ENCODE measurements at places on chromosomes 7 and 10. TPM values are rescaled to one million over a fixed set of nuclear protein-coding genes. Genes with fewer than 3 reads are reported as not detected.

CPEB3 gene
- polyA plus RNA-seq = 2.3 TPM

HOXA5 gene
- polyA plus RNA-seq = 19.4 TPM

DNA sequence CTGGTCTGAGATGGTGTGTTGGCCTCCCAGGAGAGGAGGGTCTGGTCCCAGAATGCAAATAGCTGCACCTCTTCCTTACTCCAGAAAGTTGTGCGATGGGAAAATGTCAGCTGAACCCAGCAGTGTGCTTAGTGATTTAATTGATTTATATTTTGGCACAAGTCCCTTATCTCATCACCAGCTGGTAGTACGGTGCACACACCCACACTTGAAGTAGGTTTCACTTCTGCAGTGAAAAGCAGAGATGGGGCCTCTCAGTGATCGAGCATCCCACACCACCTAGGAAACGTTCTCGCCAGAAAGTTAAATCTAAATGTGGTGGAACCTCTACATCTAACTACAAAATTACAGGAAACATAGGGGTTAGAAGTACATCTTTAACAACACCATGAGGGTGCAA is 80.4 kb downstream of the UBE3C start:
- no peak for DNase-seq

GRCh38 chr10:117175215-117175900 is 21.9 kb upstream of the KCNK18 start:
- peak; percentile 28 for DNase-seq

DNA sequence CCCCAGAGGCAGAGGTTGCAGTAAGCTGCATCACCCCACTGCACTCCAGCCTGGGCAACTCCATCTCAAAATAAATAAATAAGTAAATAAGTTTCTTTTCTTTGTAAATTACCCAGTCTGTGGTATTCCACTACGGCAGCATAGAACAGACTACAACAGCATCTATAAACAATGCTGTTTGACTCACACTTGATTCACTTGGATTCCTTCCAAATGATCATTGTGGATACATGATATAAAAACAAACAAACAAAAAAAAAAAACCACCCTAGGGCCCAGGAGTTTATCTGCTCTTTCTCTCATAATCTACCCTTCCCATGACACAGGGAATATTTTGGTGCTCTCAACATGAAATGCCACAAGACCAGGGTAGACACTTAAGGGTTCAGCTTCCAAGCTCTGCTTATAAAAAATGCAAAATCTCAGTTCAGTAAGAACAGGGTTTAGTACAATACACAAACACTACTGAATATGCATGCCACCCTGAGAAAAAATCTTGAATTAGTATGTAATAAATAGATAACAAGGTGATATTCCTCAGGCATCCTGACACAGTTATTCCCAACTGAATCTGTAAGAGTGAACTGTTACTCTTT is 200.9 kb downstream of the FAM107B start:
- DNase-seq = no peak

DNA sequence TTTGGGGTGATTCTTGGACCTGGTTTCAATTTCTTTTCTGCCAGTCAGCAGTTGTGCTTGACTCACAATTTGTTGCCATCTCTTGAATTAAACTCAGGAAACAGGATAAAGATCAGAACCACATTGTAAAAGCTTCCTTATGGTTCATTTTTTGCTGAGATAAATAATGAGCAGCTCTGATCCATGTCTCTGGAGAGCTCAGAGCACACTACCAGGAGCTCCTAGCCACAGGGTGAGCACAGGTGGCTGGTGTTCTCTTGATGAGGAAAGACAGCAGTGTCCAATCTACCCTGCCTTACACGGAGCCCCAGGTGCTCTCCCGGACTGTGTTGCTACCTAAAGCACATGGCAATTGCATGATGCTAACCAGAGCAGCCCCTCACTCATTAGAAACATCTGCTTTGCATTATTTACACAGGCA is 17.2 kb upstream of the FAM170B start:
- DNase-seq = no peak
